Kidney (tissue), 22 donors: ENCODE measurements at places on chromosomes 3 and 15. TPM values are rescaled to one million over a fixed set of nuclear protein-coding genes. Genes with fewer than 3 reads are reported as not detected.

DNA sequence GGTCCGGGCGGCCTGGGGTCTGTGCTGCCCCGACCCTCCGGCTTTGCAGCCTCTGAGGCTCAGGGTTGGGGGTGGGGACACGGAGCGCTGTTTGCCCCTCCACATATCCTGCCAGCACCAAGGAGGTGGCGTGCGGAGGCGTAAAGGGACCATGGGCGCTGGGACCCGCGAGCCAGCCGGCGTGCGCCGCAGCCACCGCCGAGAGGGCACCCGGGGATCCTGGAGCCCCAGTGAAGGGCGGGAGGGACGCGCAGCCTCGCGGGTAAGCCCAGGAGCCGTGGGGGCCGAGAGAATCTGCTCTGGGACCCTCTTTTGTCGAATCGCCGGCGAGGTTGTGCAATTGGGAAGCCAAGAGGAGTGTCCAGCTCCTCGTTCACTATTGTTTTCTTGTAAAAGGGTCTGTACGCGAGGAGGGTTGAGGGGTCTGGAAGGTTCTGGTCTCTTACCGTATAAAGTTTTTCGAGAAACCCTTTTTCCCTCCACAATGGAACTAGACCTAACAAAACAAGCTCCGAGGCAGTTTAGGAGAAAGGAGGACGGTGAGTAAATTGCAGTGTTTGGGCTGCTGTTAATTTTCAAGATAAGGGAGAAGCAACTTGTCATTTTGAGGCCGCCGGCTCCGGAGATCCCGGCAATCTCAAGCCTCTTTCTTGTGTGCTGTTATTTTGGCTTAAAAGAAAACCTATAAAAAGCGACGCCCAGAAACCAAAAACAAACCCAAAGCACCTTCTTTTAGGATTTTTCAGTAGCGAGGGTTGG, 29.9 kb upstream of the ST3GAL6 start:
- no peaks in the 10 kb centered on the region for H3K27me3 ChIP-seq
- DNase-seq, result peak; percentile 38
- H3K4me3 ChIP-seq, result peak overlapping the region; percentile 89
- no peaks in the 10 kb centered on the region for H3K4me1 ChIP-seq
- H3K27ac ChIP-seq, result peak overlapping the region; percentile 89

DNA sequence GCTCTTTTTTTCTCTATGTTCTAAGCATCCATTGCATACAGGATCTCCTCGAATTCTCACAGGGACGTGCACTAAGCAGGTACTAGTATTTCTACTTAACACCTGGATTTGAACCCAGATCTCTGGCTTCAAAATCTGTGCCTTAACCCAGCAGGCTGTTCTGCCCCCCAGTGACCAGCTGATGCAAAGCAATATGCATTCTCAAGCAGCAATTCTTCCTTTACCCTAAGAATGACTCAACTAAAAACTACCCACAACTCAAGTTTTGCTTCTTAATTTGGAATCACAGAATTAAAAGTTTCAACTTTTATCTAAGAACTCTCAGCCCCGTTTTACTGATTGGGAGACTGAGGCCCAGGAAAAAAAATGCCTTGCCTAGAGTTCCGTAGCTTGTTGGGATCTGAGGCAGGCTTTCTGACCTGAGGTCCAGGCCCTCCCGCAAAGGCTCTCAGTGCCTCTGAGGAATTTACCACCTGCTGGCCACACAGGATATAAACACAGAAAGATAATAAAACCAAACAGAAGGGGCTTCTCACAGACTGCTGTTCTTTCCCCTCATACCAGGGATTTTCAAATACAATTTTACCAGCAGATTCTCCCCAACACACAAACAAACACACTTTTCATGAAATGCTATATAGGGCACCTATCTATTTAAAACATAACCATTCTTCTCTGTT, 115.4 kb upstream of the RAD18 start:
- H3K4me3 ChIP-seq, result no peak overlapping the region
- no peak for DNase-seq
- H3K27ac ChIP-seq, result no peak overlapping the region

DNA sequence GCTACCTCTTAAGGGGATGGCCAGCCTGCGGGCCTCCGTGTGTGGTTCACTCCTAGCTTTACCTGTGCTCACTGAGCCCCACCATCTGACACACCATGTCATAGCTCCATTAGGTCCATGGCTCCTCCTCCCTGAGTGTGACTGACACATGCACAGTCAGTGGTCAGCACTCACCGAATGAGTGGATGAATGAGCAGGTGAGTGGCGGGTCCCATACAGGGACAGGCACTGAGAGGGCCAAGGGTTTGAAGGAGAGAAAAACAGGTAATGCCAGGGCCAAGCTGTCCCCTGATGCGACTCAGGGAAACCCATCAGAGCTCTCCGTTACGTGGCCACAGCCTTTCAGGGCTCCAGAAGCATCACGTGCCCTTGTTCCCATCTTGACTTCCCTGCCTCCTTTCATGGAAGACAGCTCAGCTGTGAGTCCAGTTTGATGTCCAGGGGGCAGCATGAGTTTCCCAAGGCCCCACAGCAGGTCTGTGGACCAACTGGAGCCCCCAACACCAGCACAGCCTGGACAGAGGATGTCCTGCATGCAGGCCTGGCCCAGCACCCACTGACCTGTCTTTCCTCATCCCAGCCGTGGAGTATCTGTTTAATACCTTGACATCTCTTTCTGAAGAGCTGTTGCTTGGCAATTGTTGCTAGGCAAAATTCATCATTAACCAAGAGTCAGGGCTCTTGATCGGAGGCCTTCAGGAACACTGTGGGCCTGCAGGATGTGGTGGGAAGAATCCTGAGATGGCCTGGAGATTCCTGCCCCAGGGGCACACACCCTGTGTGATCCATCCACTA, 84.4 kb downstream of the PLXNA1 start:
- DNase-seq, result no peak
- no peak overlapping the region for H3K27ac ChIP-seq
- H3K4me1 ChIP-seq, result no peaks in the 10 kb centered on the region
- no peak overlapping the region for H3K4me3 ChIP-seq
- no peaks in the 10 kb centered on the region for H3K27me3 ChIP-seq

TADA3 gene
- polyA plus RNA-seq, result 58.4 TPM

MAP3K13 gene
- polyA plus RNA-seq, result 33.0 TPM

DNA sequence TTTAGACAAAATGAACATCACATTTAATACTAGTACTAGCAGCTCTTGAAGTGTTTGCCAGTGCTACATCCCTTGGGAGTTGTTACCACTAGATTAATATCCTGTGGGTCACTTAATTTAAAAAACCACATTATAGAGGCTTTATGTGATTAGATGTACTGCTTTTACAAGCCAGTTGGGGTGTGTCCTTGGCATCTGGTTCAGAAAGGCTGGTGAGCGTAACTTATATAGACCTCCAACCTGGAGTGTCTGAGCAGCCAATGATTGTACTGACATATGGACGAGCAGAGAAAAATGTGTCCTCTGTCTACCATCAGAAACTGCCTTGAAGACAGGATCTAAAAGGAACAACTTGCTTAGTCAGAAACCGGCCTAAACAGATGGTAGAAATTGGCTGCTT, 306.2 kb upstream of the ATP11B start:
- no peaks in the 10 kb centered on the region for H3K27me3 ChIP-seq
- no peaks in the 10 kb centered on the region for H3K36me3 ChIP-seq
- H3K27ac ChIP-seq, result no peak overlapping the region
- no peak for DNase-seq
- H3K4me3 ChIP-seq, result no peak overlapping the region
- peaks cover 3% of the 10 kb centered on the region for H3K4me1 ChIP-seq

CLDN16 gene
- polyA plus RNA-seq, result 28.4 TPM

GOLGA8T gene
- 0.28 TPM for polyA plus RNA-seq

- no peaks in the 10 kb centered on the region for H3K36me3 ChIP-seq
- no peak for DNase-seq
- H3K4me3 ChIP-seq, result no peak overlapping the region
- no peaks in the 10 kb centered on the region for H3K27me3 ChIP-seq
- H3K27ac ChIP-seq, result no peak overlapping the region
- H3K4me1 ChIP-seq, result no peaks in the 10 kb centered on the region
Measured at GRCh38 chr15:51085764-51086163, 8.9 kb downstream of the TNFAIP8L3 start.

DNA sequence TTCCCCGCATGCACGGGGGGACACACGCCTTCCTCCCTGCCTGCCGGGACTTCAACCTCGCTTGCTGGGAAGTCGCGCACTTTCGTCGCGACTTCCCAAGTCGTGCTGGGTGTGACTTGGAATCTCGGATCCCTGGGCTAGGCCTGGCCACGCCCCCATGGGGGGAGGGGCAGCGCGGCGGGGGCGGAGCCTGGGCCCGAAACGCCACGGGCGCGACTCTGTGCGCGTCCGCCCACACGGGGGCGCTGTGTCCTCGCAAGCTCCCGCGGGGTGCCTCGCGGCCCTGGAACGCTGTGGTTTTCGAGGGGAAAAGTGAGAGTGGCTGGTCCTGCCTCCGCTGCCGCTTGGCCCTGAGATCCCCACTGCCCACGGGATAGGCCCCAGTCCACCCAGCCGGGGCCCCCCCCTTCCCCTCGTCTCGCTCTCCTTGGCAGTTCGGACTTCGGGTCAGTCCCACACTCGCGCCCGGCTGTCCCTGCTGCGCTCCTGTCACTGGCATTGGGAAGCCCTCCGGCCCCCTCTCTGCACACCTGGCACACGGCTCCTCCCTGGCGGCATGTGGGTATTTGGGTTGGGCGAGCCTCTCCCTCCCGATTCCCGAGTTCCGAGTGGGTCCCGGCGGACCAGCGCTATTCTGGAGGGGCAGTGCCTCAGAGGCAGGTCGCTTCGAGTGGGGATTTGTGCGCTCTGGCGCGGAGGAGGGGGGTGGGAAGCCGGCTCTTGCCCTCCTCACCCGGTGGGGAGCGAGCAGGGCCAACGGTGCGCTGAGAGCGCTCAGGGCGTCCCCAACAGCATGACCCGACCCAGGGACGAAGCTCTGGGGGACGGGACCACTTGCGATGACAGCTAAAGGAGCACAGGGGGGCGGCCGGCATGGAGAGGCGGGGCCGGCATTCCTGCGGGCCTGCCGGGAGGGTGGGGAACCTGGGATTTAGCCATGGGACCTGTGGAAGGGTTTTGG, 23.6 kb downstream of the SEC61A1 start:
- H3K4me1 ChIP-seq, result peaks cover 13% of the 10 kb centered on the region
- H3K27me3 ChIP-seq, result no peaks in the 10 kb centered on the region
- peak; percentile 95 for DNase-seq
- H3K36me3 ChIP-seq, result peaks cover 5% of the 10 kb centered on the region
- no peak overlapping the region for H3K27ac ChIP-seq
- peak overlapping the region; percentile 22 for H3K4me3 ChIP-seq

DNA sequence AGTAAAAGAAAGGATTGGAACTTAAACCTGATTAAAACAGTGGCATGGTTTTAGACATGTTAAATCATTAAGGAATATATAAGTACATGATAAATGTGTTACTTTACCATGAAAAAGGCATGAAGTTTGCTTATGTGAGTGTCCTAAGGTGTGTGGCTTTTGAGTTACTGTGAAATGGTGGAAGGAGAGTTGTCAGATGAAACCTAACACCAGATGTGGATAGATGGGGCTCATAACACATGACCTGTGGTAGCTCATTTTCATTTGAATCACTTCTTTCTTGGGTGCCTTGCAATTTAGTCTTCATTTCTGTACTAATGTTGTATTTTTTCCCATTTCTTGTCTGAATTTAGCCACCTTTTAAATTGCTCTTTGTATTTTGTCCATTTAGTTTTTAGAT, 13.0 kb downstream of the MEF2A start:
- no peaks in the 10 kb centered on the region for H3K27me3 ChIP-seq
- no peak overlapping the region for H3K4me3 ChIP-seq
- no peak for DNase-seq
- no peaks in the 10 kb centered on the region for H3K36me3 ChIP-seq
- no peaks in the 10 kb centered on the region for H3K4me1 ChIP-seq

DNA sequence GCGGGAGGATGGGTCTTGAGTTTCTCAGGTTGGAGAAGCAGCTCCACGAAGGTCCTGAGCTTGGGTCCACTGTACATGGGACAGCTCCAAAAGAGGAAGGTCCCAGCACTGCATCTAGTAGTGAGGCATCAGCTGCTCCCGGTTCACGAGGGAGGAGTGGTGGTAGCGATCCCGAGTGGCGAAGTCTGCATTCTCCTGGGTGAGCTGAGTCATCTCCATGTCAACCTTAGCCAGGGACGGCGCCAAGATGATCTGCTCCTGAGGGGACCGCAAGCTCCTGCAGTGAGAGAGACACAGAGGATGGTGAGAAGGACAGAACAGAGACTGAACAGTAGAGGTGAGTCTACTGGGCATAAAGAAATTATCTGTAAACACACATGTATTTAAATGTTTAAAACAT, 28.0 kb upstream of the HEG1 start:
- no peaks in the 10 kb centered on the region for H3K36me3 ChIP-seq
- H3K27ac ChIP-seq, result no peak overlapping the region
- no peaks in the 10 kb centered on the region for H3K4me1 ChIP-seq
- H3K27me3 ChIP-seq, result no peaks in the 10 kb centered on the region
- no peak for DNase-seq

STXBP5L gene
- polyA plus RNA-seq, result not detected

- no peak for DNase-seq
- no peaks in the 10 kb centered on the region for H3K4me1 ChIP-seq
- H3K4me3 ChIP-seq, result no peak overlapping the region
Measured at GRCh38 chr15:83512459-83512858, 65.3 kb downstream of the SH3GL3 start.

- H3K4me3 ChIP-seq, result no peak overlapping the region
- no peak for DNase-seq
- no peaks in the 10 kb centered on the region for H3K36me3 ChIP-seq
- H3K4me1 ChIP-seq, result no peaks in the 10 kb centered on the region
- no peaks in the 10 kb centered on the region for H3K27me3 ChIP-seq
Measured at GRCh38 chr3:194615226-194615625, 18.0 kb downstream of the TMEM44 start.

- H3K36me3 ChIP-seq, result no peaks in the 10 kb centered on the region
- H3K4me3 ChIP-seq, result no peak overlapping the region
- no peaks in the 10 kb centered on the region for H3K27me3 ChIP-seq
- DNase-seq, result no peak
- H3K4me1 ChIP-seq, result no peaks in the 10 kb centered on the region
- no peak overlapping the region for H3K27ac ChIP-seq
Measured at GRCh38 chr3:112327371-112327951, 5.5 kb upstream of the CD200 start.

GRCh38 chr3:172704001-172704400, 6.9 kb downstream of the NCEH1 start:
- H3K4me1 ChIP-seq, result no peaks in the 10 kb centered on the region
- H3K4me3 ChIP-seq, result no peak overlapping the region
- no peak for DNase-seq
- H3K27ac ChIP-seq, result no peak overlapping the region
- no peaks in the 10 kb centered on the region for H3K36me3 ChIP-seq
- H3K27me3 ChIP-seq, result no peaks in the 10 kb centered on the region

GRCh38 chr3:105388176-105388575, 21.5 kb downstream of the ALCAM start:
- H3K27me3 ChIP-seq, result no peaks in the 10 kb centered on the region
- no peaks in the 10 kb centered on the region for H3K4me1 ChIP-seq
- no peaks in the 10 kb centered on the region for H3K36me3 ChIP-seq
- DNase-seq, result no peak
- no peak overlapping the region for H3K4me3 ChIP-seq

DNA sequence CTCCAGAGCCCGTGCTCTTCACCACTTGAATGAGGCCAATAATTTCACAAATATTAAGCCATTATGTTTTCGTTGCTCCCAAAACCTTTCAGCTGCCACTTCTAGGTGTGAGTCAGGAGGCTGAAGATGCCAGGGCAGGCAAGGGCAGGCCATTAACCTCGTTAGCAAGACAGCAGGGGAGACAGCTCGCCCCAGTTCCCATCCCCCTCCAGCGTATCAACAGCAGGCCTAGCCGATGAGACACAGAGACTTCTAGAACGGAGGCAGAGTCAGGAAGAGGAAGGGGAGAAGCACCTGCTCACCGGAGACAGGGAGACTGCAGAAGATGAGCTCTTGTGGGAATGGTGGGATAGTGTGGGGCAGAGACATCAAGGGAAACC, 28.0 kb upstream of the PLA2G4E start:
- H3K36me3 ChIP-seq, result no peaks in the 10 kb centered on the region
- no peak overlapping the region for H3K4me3 ChIP-seq
- no peaks in the 10 kb centered on the region for H3K4me1 ChIP-seq
- no peak for DNase-seq
- no peak overlapping the region for H3K27ac ChIP-seq
